ENCODE measurements at places on chromosomes 6 and 20. TPM values are rescaled to one million over a fixed set of nuclear protein-coding genes. Genes with fewer than 3 reads are reported as not detected.

- no peak overlapping the region for H3K4me3 ChIP-seq
- DNase-seq, result no peak
- peaks cover 11% of the 10 kb centered on the region for H3K4me1 ChIP-seq
- H3K27ac ChIP-seq, result no peak overlapping the region
- no peaks in the 10 kb centered on the region for H3K36me3 ChIP-seq
These were observed 36.5 kb downstream of the DZANK1 start for GRCh38 chr20:18430172-18430826.

BTNL2 gene
- total RNA-seq, result not detected

KIAA0408 gene
- total RNA-seq, result not detected

POPDC3 gene
- total RNA-seq, result 7.3 TPM

DYNLT2 gene
- 1.3 TPM for total RNA-seq

- H3K27me3 ChIP-seq, result peaks cover 42% of the 10 kb centered on the region
- H3K36me3 ChIP-seq, result no peaks in the 10 kb centered on the region
- no peak for DNase-seq
- H3K27ac ChIP-seq, result no peak overlapping the region
- H3K4me3 ChIP-seq, result no peak overlapping the region
These were observed 8.6 kb upstream of the TMC2 start for GRCh38 chr20:2527762-2528161.

GRCh38 chr20:18849131-18849530, 35.5 kb downstream of the SCP2D1 start:
- no peaks in the 10 kb centered on the region for H3K36me3 ChIP-seq
- no peak overlapping the region for H3K4me3 ChIP-seq
- peaks cover 18% of the 10 kb centered on the region for H3K4me1 ChIP-seq
- no peak for DNase-seq
- H3K27ac ChIP-seq, result no peak overlapping the region

- H3K4me3 ChIP-seq, result peak overlapping the region; percentile 91
- no peaks in the 10 kb centered on the region for H3K27me3 ChIP-seq
- H3K4me1 ChIP-seq, result peaks cover 10% of the 10 kb centered on the region
- DNase-seq, result peak; percentile 44
- H3K27ac ChIP-seq, result peak overlapping the region; percentile 92
These were observed 80.4 kb upstream of the BTN3A2 start for GRCh38 chr6:26284537-26285142.

DNA sequence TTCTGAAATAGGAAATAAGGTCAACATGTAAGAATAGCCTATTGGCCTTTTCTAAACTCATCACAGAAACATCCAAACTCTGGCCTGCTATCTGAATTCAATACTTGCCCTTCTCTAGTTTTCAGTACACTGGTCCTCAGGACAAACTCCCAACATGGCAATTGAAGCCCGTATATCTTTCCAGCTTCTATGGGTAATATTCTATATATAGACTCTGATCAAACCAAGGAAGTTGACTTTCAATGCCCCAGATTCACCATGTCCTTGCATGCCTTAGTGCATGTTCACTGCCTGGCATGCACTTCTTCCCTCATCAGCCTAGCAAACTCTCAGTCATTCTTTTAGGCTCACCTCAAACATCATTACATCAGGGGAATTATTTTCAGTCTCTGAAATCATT, 73.2 kb downstream of the RSPO3 start:
- H3K4me3 ChIP-seq, result no peak overlapping the region
- no peak for DNase-seq
- no peaks in the 10 kb centered on the region for H3K36me3 ChIP-seq
- H3K27ac ChIP-seq, result no peak overlapping the region
- H3K4me1 ChIP-seq, result peaks cover 4% of the 10 kb centered on the region
- peaks cover 27% of the 10 kb centered on the region for H3K27me3 ChIP-seq

GRCh38 chr20:47293631-47294030, 62.9 kb downstream of the ZMYND8 start:
- H3K4me3 ChIP-seq, result no peak overlapping the region
- DNase-seq, result no peak
- peaks cover 93% of the 10 kb centered on the region for H3K36me3 ChIP-seq

SRMS gene
- total RNA-seq, result 1.4 TPM

DNA sequence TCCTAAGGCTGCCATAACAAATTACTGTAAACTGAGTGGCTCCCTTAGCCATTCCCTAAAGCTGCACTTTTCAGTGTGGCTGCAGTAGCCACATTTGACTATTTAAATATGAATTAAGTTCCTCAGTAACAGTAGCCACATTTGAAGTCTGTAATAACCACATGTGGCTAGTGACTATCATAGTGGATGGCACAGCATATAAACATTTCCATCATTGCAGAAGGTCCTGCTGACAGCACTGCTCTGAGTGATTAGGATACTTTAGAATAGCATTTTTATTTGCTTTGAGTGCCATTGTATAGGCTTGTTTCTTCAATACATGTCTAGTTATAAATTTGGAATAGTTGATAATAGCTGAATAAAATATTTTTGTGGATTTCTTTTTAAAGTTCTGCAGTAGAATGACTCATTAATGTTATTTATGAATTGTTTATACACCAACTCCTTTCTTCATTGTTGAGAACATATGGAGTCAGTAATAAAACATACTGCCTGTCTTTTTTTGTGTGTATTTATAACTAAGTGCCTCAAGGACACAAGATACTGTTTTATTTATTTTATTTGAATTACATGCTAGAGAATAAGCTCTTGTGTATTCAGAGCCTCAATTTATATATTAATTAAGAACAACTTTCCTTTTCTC, 217.2 kb downstream of the CDKAL1 start:
- no peak overlapping the region for H3K27ac ChIP-seq
- no peaks in the 10 kb centered on the region for H3K36me3 ChIP-seq
- DNase-seq, result no peak
- no peak overlapping the region for H3K4me3 ChIP-seq
- H3K27me3 ChIP-seq, result no peaks in the 10 kb centered on the region

GRCh38 chr6:34657307-34657978, 39.1 kb downstream of the ILRUN start:
- peak; percentile 87 for DNase-seq
- H3K36me3 ChIP-seq, result peaks cover 14% of the 10 kb centered on the region
- no peaks in the 10 kb centered on the region for H3K27me3 ChIP-seq
- H3K4me3 ChIP-seq, result peak overlapping the region; percentile 75
- peak overlapping the region; percentile 89 for H3K27ac ChIP-seq

- H3K36me3 ChIP-seq, result peaks cover 11% of the 10 kb centered on the region
- H3K27ac ChIP-seq, result peak overlapping the region; percentile 86
- peak; percentile 33 for DNase-seq
- H3K4me3 ChIP-seq, result peak overlapping the region; percentile 22
These were observed 121.2 kb downstream of the INSM1 start for GRCh38 chr20:20489054-20489453.

GRCh38 chr6:67362976-67363375, 1272.1 kb upstream of the ADGRB3 start:
- H3K4me3 ChIP-seq, result no peak overlapping the region
- H3K27ac ChIP-seq, result no peak overlapping the region
- no peak for DNase-seq
- H3K4me1 ChIP-seq, result no peaks in the 10 kb centered on the region
- H3K36me3 ChIP-seq, result no peaks in the 10 kb centered on the region
- H3K27me3 ChIP-seq, result no peaks in the 10 kb centered on the region

DNA sequence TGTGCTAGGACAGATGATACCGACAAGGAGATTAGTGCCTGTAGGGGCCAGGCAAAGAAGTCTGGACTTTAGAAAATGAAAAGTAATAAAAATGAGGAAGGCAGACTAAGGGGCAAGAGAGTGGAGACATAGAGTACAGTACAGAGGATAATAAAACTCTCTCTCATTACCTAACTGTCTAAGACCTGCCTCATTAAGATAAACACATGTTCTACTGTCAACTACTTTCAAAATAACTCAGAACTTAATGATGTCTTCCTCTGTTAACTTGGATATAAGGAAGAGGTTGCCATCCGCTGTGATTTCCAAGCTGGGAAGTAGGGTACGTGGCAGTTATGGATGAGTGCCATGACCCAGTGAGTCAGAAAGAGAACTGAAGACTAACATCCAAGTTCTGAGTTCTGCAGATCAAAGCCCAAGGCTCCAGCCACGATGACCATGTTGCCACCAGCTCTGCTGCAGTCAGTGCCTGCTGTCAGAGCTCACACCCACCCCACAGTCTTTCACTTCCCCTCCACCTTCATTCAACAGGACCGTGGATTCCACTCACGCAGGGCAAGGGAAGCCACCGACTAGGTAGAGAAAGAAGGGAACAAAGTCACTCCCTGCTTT, 81.8 kb downstream of the KIF16B start:
- no peak overlapping the region for H3K27ac ChIP-seq
- no peaks in the 10 kb centered on the region for H3K27me3 ChIP-seq
- no peaks in the 10 kb centered on the region for H3K4me1 ChIP-seq
- no peaks in the 10 kb centered on the region for H3K36me3 ChIP-seq
- peak; percentile 15 for DNase-seq

SNHG17 gene
- total RNA-seq, result 83.6 TPM

DNA sequence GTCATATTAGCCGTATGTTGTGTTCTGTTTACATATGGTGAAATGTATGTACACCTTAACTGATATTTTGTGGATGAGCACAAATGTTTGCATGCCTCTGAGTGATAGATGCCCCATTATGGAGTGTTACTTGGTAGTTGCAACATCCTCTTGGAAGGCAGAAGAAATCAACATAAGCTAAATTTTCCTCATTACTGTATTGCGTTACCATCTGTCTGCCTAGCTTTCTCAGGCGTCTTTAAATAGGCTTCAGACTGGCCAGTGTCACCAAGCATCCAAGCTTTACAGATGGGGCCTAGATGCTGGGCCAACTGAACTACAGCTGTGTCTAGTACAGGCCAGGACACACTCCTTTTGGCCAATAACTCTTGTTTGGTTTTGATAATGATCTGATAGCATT, 250.6 kb downstream of the SAMD5 start:
- H3K27ac ChIP-seq, result no peak overlapping the region
- H3K36me3 ChIP-seq, result no peaks in the 10 kb centered on the region
- no peaks in the 10 kb centered on the region for H3K27me3 ChIP-seq
- H3K4me3 ChIP-seq, result no peak overlapping the region
- H3K4me1 ChIP-seq, result no peaks in the 10 kb centered on the region

- H3K4me1 ChIP-seq, result peaks cover 15% of the 10 kb centered on the region
- H3K27ac ChIP-seq, result peak overlapping the region; percentile 46
- no peak for DNase-seq
- H3K4me3 ChIP-seq, result peak overlapping the region; percentile 60
- peaks cover 18% of the 10 kb centered on the region for H3K27me3 ChIP-seq
- H3K36me3 ChIP-seq, result no peaks in the 10 kb centered on the region
These were observed 110.5 kb downstream of the SCML4 start for GRCh38 chr6:107713563-107713962.

DNA sequence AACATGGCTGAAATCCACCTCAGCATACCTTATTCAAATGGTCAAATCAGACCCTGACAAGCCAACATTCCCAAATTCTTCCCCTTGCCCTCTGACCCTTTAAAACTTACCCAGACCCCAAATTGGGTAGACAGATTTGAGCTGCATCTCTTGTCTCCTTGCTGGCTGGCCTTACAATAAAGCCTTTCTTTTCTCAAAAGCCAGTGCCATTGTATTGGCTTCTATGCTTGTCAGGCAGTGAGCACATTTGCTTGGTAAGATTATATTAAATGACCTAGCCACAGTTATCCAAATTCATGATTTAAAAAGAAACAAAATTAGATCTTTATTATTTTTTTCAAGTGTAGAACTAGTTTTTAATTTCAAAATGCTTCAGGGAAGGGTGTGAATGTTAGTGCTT, 67.8 kb upstream of the FAM83B start:
- no peak for DNase-seq
- H3K4me3 ChIP-seq, result no peak overlapping the region
- H3K36me3 ChIP-seq, result no peaks in the 10 kb centered on the region
- H3K27ac ChIP-seq, result no peak overlapping the region
- no peaks in the 10 kb centered on the region for H3K27me3 ChIP-seq
- no peaks in the 10 kb centered on the region for H3K4me1 ChIP-seq

GRCh38 chr20:25863536-25864325, 167.1 kb upstream of the ZNF337 start:
- H3K36me3 ChIP-seq, result peaks cover 5% of the 10 kb centered on the region
- peaks cover 21% of the 10 kb centered on the region for H3K27me3 ChIP-seq
- peak overlapping the region; percentile 74 for H3K4me3 ChIP-seq

- H3K4me1 ChIP-seq, result peaks cover 31% of the 10 kb centered on the region
- no peak for DNase-seq
- no peaks in the 10 kb centered on the region for H3K27me3 ChIP-seq
- H3K4me3 ChIP-seq, result no peak overlapping the region
- peaks cover 25% of the 10 kb centered on the region for H3K36me3 ChIP-seq
These were observed 40.9 kb downstream of the TRERF1 start for GRCh38 chr6:42410861-42411260.

DNA sequence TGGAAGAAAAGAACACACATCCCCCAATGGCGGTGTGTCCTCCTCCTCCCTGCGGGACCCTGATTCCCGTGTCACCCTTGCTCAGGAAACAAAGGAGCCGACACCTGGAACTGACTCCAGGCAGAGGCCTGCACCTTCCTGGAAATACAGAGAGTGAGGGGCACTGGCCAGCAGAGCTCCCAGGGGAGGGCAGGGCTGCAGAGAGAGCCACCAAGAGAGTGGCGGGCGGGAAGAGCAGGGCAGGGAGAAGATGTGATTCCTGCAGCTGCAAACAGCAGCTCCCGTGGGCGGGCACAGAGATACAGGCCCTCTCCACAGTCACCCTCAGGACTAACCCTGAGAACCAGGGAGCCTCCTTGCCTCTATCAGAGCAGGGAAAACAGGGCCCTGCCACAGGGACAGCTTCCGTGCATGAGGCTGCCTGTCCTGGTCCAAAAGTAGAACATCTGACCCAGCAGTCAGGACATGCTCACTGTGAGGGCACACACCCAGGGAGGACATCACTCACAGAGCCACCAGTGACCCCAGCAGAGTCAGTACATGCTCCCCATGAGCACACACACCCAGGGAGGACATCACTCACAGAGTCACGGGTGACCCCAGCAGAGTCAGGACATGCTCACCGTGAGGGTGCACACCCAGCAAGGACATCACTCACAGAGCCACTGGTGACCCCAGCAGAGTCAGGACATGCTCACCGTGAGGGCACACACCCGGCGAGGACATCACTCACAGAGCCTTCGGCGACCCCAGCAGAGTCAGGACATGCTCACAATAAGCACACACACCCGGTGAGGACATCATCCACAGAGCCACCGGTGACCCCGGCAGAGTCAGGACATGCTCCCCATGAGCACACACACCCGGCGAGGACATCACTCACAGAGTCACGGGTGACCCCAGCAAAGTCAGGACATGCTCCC, 193.1 kb downstream of the DLL1 start:
- DNase-seq, result no peak
- H3K27ac ChIP-seq, result no peak overlapping the region
- no peaks in the 10 kb centered on the region for H3K36me3 ChIP-seq
- no peak overlapping the region for H3K4me3 ChIP-seq
- H3K27me3 ChIP-seq, result no peaks in the 10 kb centered on the region

PSORS1C2 gene
- total RNA-seq, result not detected

BMP7 gene
- not detected for total RNA-seq

SMLR1 gene
- not detected for total RNA-seq

DNA sequence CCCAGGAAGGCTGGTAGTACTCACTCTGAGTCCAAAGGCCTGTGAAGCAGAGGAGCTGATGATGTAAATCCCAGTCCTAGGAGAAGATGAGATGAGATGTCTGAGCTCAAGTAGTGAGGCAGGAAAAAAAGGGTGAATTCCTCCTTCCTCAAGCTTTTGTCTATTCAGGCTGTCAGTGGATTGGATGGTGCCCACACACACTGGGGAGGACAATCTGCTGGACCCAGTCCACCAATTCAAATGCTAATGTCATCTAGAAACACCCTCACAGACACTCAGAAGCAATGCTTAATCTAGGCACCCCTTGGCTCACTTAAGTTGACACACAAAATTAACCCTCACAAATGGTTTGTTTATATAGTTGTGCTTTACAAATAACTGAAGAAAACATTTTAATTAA, 94.6 kb downstream of the CD109 start:
- peaks cover 89% of the 10 kb centered on the region for H3K36me3 ChIP-seq
- H3K27me3 ChIP-seq, result no peaks in the 10 kb centered on the region
- H3K4me1 ChIP-seq, result no peaks in the 10 kb centered on the region
- no peak for DNase-seq

Data from MCF 10A (cell line).